Tongue (tissue), 3 donors: ENCODE measurements at places on chromosomes 5 and 9. TPM values are rescaled to one million over a fixed set of nuclear protein-coding genes. Genes with fewer than 3 reads are reported as not detected.

Gene CEP72
- 7.7 TPM for total RNA-seq

Gene URM1
- 28.8 TPM for total RNA-seq

Gene SLC25A25
- total RNA-seq: 39.2 TPM

Gene DMRT2
- 19.1 TPM for total RNA-seq

Gene ENTPD2
- 7.3 TPM for total RNA-seq

Gene ESM1
- 5.0 TPM for total RNA-seq

Gene ACO1
- total RNA-seq: 35.2 TPM

Gene CCL27
- total RNA-seq: not detected

Gene ZNF474
- 1.0 TPM for total RNA-seq

DNA sequence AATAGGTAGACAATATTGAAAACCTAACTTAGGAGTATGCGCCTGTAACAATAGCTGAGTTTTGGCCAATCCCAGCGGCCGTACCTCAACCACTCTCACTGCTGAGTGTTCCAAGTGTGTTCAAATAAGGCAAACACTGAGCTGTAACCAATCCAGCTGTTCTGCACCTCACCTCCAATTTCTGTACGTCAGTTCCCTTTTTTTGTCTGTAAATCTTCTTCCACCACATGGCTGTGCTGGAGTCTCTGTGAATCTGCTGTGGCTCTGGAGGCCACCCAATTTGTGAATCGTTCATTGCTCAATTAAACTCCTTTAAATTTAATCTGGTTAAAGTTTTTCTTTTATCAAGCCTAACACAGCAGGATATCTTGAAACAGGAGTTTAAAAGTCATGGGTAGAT, 116.3 kb downstream of the SLC28A3 start:
- no peak for DNase-seq

DNA sequence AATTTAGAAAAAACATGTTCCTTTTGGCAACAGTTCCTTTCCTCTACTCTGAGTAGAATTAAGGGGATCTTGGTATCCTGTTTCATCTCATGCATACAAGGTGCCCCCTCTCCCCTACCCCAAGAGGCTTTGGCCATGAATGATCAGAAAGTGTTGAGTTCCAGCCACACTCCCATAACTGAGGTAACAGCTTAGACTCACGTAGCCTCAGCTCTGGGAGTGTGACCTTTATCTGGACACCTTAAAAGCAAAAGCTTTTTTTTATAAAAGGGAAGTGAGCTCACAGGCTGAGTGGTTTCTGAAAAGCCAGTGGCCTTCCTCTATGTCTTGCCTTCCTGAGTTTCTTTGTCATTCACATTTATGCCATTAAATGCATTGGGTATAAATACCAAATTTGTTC, 900 bp upstream of the HAVCR2 start:
- DNase-seq: no peak

DNA sequence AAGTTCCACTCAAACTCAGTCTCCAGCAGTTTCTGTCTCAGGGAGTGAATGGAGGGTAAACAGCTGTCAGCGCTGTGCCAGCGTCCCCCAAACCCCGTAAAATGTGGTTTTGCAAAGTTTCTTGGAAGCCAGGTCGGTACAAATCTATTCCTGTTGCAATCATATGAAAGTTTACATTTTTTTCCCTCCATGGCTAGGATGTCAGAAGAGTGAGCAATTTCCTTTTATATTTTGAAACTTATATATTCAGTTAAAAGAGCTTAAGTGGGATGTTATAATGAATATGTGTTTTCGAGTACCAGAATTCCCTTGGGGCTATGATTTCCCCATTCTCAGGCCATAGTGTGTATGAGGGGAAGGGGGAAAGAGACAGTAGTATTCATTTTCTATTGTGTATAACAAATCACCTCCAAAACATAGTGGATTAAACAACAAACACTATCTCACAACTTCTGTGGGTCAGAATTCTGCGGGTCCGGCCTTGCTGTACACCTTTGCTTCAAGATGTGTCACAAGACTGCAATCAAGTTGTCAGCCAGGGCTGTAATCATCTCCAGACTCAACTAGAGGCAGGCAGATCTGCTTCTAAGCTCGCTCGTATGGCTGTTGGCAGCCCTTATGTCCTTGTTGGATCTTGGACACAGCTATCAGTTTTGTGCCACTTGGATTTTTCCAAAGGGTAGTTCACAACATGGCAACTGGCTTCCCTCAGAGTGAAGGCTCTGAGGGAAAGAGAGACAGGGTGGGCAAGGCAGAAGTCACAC, 107.4 kb downstream of the SNX18 start:
- DNase-seq: no peak

DNA sequence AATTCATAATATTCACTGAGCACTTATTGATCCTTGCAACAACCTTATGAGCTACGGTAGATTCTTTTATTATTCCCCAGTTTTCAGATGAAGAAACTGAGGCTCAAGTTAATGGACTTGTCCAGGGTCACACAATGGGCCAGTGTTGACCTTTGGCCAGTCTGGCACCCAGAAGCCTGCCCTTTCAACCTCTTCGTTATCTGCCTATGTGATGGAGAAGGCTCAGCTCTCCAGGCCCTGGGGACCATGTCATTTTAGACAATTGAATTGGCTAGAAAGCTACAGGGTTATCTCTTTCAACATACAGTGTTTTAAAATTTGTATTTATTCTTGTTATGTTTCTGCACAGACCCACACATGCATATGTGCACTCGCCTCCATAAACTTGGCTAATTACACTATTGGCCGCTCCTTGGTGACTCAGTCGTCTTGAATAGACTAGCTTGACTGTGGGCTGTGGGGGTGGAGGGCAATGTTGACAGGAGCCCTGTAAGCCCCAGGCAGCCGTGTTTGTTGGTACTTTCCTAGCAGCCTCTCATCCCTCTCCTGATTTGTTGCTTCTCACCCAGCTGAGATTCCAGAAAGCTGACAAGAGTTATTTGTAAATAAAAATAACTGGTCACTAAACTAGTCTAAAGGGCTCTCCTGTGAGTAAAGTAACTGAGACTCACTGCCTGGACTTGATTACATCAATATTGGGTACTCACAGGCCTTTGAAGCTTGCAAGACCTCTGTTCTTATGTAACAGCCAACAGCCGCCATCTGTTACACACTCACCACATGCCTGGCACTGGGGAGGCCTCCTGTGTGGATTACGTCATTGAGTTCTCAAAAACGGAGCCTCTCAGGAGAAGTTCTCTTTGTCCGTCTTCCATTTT, 8.5 kb upstream of the ANGPTL2 start:
- DNase-seq: peak; percentile 94

DNA sequence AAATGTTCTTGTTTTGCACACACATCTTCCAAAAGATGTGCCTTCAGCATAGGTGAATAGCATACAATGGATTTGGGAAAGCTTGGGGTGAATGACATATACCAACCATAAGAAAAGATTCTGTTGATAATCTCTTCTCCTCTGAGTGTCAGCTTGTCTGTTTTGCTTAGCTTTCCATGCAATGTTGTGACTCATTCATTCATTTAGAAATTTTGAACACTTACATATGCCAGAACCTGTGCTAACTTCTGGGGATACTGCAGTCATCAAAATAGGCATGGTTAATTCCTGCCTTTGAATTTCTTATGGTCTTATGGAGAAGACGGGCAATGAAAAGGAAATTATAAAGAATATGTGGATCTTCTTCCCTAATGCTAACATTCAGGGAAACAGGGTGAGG, 14.1 kb downstream of the ADRB2 start:
- DNase-seq: no peak

GRCh38 chr5:95317085-95317484, 32.2 kb upstream of the MCTP1 start:
- DNase-seq: no peak

- no peak for DNase-seq
Observed at GRCh38 chr9:69985971-69986370, 57.7 kb upstream of the MAMDC2 start.

DNA sequence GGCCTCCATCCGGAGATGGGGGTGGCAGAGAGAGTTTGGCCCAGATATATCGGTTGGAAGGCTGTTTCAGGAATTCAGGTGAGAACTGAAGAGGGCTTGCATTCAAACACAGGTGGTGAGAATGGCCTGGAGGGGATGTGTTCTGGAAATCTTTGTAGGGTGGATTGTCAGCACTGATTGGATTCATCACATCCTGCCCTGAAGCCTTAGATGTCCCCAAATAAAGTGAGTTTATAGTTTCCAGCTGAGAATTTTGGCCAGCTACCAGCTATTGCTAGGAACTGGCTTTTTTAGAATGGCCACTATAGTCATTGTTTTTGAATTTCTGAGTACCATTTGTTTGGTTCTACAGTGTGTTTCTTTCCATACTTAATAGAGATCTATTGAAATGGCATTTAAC, 46.1 kb upstream of the ANKH start:
- DNase-seq: peak; percentile 31

DNA sequence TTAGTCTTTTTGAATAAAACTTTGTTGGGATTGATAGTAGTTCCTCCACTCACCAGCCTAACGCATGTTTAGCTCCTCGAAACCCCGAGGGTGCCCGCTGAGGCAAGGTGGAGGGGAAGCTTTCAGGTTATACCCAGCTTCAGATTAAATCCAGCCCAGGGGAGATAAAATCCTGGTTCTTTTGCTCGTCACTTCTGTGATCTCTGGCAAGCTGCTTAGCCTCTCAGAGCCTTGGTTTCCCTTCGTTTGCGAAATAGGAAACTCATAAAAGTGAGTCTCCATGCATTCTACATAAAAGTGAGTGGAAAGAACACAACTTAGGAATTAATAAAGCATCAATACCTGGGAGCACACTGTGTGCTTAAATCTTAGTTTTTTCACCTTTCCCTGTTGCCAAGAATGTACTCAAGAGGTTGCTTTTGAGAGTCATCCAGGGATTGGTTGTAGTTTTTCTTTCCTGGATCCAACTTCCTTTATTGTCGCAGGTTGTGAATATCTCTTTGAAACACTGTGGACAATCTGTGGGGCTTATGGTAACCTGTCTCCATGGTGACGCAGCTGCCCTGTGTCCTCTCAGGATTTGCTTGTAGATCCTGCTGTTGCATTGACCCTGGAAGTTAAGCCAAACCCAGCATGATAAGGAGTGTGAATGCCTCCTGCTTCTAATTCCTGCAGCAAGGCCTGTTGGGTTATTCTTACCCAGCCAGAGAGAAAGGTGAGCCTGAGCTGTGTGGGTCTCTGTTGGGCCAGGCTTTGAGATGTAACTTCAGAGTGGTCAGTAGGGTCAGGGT, 2.0 kb downstream of the GALNT12 start:
- DNase-seq: no peak

DNA sequence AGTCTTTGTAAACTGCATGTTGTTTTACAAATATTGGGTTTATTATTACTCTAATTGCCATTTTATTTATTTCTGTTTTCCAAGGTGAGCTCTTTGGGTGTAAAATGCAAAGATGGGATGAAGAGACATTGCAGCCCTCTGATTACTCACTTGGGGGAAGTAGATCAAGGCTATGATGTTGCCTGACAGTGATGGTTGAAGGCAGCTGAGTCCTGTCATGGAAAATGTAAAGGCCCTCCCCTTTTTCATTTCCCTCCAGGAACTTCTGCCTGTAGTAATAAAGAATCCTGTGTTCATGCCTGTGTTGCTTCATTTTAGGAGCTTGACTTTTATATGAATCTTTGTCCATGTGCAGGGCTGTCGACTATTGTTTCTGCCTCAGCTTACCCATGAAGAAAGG, 605.4 kb upstream of the CLINT1 start:
- peak; percentile 84 for DNase-seq

DNA sequence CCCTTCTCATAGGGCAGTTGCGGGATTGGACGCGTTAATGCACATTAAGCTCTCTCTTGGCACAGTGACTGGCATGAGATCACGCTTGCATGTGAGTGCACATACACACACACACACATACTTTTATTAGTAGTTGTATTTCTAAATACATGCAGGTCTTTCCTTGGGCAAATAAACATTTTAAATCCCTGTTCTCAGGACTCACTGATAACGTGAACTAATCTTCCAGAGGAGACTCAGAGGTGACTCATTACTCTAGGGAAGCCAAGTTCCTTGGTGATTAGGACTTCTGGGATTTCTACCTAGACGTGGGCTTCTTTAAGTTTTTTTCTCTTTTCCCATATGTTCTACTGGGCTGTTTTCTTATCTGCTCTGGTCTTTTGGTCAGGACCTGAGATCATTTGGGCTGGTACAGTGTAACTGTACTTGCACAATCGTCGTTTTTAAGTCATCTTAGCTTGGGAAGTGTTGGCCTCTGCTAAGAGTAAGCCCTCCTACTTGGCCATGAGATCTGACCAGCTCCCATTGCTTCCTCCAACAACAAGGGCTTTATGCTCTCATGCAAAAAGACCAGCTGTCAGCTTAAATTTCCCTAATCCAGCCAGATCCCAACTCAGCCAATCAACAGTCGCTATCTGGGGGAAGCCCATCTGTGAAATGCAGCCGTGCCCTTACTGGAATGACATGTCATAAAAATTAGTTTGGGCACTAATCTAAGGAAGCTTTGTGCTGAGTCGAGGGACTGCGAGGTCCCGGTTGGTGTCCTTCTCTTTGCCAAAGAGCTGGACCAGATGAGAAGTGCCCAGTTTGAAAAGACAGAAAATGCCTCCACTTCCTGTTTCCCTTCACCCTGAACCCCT, 176.4 kb upstream of the ANKRD55 start:
- DNase-seq: peak; percentile 93

GRCh38 chr9:114898741-114899140, 31.6 kb downstream of the TNFSF8 start:
- no peak for DNase-seq

DNA sequence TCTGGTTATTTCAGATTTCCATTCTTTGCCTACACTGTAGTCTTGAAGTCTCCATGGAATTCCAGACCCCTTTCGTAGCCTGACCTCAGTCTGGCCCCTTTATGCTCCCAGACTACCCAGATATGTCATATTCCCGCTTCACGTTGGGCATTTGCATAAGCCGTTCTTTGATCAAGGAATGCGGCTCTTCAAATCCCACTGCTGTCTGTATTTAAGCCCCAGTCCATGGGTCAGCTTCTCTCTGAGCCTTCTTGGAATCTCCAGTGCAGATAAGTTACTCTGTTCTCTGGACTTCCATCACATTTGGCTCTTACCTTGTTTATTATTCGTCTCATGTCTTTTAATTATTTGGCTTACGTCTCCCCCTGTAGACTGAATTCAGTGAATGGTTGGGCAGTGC, 97.4 kb downstream of the PARP8 start:
- DNase-seq: no peak

DNA sequence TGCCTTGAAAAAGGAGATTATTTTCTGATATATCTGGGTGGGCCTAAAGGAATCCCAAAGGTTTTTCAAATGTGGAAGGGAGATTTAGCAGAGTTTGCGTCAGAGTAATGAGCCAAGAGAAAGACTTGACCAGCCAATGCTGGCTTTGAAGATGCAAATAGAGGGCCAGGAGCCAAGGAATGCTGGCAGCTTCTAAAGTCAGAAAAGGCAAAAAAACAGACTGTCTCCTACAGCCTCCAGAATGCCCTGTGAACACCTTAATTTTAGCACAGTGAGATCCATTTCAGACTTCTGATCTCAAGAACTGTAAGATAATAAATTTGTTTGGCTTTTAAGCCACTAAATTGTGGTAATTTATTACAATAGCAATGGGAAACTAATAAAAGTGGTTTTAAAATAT, 122.6 kb upstream of the FREM1 start:
- no peak for DNase-seq
